ENCODE measurements at places on chromosomes 5 and 9.

- ATAC-seq: no peak
These were observed 243.7 kb upstream of the SLC24A2 start for GRCh38 chr9:20032413-20033006.

DNA sequence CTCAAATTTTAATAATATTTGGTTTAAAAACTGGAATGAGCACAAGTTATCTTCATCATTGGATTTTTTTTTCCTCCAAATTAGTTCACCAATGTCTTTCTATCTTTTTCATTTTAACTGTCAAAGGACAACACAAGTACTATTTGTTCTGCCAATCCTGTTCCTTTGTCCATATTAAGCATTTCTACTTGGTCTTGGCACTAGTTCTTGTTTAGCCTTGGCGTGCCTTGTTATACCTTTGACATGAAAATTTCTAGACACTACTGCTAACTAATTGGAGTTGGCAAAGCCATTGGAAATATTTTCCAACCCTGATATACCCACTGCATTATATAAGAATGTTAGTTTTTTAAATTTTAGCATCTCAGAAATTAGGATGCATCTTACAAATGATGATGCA lies 3.8 kb downstream of the SPINK6 start:
- no peak for ATAC-seq

DNA sequence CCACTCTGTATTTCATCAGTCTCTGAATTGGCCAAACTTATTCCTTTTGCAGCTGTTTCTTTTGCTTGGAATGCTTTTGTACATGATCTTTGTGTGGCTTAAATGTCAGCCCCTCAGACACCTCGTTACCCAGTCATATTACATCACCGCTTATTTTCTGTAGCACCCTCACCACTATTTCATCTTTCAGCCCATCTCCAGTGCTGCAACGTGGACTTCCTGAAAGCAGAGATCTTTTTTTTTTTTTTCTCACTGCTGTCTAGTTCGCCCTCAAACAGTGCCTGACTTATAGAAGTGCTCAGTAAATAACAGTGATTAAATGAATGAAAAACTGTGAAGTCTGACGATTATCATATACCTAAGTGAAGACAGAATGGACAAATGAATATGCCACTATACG lies 835 bp downstream of the SRA1 start:
- peak; percentile 24 for ATAC-seq

GRCh38 chr5:139566611-139567010 lies 5.5 kb downstream of the UBE2D2 start:
- no peak for ATAC-seq

DNA sequence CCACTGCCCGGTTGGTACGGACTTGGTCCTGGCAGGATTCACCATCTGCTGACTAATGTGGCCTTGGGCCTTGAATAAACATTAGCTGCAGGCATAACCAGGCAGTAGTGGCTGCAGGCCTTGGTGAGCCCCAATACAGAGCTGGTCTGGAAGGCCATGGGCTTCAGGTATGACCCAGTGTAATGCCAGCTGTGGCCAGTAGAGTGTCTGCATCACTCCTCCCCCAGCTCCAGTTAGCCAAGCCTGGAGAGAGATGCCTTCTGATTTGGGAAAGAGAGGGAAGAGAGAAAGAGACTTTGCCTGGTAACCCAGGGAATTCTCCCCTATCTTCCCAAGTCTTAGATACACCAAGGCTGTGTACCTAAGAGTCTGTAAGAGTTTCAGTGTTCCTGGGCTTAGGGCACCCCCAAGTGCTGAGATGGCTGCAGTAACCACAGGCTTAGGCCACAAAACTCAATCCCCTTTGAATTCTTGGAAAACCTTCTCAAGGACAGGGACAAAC lies 5.6 kb upstream of the C5 start:
- ATAC-seq: peak; percentile 62

GRCh38 chr5:55347786-55348185 lies 40.0 kb downstream of the MTREX start:
- no peak for ATAC-seq

DNA sequence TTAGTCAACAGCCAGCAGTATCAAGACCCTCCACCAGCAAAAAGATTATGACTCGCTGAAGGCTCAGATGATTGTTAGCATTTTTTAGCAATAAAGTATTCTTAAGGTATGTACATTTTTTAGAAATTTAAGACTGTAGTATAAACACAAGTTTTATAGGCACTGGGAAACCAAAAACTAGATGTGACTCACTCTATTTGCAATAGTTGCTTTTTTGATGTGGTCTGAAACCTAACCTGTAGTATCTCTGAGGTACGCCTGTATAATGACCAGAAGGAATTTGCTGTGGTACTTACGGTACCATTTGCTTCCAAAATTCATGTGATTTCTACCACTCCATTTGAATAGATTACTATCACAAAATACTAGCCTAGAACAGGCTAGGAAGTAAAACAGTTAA lies 60.8 kb downstream of the WDR41 start:
- no peak for ATAC-seq

- no peak for ATAC-seq
These were observed 173.3 kb downstream of the TRIO start for GRCh38 chr5:14316471-14316870.

DNA sequence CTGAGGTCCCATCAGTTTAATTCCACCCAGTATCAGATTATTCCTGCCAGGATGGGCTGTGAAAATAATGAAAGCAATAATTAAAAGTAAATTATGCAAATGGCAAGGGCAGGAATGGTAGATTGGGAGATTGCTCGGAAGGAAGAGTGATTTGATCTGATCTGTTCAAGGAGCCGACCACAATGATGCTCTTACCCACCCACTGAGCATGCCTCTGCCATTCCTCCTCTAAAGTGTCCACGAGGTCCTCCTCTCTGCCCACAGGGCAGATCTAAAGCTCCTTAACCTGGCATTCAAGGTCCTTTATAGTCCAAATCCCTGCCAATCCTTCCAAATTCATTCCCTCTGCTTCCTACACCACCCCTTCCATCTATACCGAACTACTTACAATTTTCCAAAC lies 147.8 kb downstream of the TTLL11 start:
- peak; percentile 67 for ATAC-seq

DNA sequence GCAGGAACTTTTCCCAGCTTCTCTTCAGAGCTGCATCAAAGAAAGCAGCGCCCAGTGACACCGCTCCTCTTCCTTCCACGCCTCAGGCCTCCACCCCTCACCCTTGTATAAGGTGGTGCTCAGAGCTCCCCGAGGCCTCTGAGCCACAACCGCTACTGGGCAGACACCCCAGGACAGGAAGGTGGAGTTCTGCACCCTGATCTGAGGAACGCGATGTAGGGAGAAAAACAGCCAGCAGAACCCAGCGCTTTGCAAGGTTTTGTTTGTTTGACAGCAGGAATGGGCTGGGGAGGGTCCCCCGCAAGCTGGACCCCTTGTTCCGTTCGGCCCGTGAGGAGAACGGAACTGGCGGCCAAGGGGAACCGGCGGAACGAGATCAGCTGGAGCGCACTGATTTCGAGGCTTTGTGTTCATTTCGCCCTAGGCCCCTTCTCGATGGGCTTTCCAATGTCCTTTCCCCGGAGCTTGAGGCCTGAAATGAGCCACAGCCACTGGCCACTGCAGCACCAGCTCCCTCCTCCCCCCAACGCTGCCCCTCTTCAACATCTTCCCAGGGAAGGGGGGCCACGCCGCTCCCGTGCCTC lies 4.1 kb downstream of the EDF1 start:
- no peak for ATAC-seq

GRCh38 chr5:134138416-134139376 lies 24.2 kb downstream of the TCF7 start:
- ATAC-seq: no peak

DNA sequence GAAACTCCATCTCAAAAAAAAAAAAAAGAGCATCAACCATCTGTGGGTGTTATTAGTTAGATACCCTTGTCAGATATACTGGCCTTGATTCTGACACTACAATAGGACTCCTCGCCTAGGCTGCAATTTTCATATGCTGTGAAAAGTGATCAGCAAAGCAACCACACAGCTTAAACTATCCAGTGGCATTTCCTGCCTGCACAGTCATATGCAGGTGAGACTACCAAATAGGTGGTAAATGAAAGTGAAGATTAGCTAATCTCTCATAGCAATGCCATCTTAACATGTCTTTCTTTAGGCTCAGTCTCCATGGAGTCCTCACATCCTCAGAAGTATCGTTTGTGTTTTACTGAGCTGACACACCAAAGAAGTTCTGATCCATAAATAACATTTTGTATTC lies 40.8 kb downstream of the GRAMD2B start:
- no peak for ATAC-seq
